ENCODE measurements at places on chromosomes 13 and 19.

GRCh38 chr19:49347835-49348234 is 12.6 kb downstream of the CD37 start:
- DNase-seq, result peak; percentile 43

GRCh38 chr19:38277969-38278680 is 13.8 kb downstream of the SPINT2 start:
- peak; percentile 78 for DNase-seq

DNA sequence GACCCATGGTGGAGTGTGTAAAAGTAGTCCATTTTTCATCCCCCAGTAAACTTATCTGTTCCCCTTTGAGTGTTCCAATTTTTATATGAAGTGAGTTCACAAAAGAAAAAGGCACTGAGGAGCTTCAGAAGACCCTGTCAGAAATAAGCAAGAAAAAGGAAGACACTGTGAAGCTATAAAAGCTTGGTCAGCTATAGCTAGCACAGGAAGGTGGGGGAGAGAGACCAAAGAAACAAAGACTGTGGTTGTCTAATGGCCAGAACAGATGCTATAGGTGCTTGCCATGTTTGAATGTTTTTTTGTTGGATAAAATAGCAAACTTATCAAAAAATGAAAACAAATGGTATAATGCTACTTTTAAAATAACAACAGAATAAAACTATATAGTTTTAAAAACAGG is 46.5 kb downstream of the RCBTB2 start:
- no peak for DNase-seq

- DNase-seq, result no peak
These were observed 6.8 kb upstream of the ERF start for GRCh38 chr19:42261763-42262162.

DNA sequence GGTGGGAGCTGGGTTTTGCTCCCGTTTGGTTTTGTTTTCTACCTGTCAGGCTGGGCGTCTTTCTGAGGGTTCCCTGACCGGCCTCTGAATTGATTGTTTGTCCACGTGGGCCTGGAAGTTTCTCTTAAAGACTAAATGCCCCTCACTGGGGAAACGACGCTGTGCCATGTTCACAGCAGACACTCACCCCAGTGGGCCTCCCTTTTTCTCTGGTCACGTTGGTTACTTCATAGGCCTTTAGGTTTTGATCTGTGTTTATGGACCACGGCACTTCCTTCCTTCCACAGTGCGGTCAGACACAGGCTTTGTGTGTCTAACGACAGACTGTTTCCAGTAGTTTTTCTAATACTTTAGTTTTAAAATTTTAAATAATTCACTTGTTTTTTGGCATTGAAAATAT is 20.1 kb upstream of the NDUFS7 start:
- DNase-seq, result no peak

- peak; percentile 28 for DNase-seq
These were observed 1.6 kb downstream of the JUNB start for GRCh38 chr19:12792853-12793289.

- no peak for DNase-seq
These were observed 515 bp upstream of the ATXN8OS start for GRCh38 chr13:70107125-70107497.

DNA sequence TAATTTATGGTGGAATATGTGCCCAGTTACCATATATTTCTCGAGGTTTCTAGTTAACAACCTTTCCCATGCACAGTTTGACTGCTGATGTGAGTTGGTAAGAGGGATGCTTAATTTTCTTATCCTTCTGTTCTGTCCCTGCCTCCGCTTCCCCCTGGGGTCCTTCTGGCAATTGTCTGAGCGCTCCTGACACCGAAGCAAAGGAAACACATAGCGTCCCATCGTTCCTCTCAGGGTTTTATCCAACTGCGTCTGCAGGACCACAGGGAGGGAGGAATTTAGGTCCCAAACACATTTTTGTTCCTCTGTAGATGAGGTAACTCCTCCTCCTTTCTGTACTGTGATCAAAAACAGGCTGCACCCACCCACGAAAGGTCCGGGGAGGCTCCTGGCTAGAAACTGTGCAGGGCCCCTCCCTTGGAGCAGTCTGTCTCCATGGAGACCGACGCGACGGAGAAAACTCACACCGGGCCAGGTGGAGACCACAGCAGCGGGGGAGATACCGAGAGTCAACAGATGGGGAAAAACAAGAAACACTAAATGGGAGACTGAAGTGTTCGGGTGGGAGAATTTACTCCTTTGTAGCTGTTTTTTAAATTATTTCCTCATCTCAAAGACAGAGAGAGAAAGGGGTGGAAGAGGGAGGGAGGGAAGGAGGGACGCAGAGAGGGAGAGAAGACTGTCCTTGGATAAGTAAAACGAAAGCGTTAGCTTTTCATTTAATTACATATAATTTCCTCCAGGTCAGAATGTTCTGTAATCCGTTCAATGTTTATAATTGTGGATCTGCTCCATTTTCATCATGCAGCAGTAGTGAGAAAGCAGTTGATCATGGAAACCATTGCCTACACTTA is 191.8 kb upstream of the NBEA start:
- DNase-seq, result no peak

- no peak for DNase-seq
These were observed 45.5 kb upstream of the ZNF91 start for GRCh38 chr19:23440791-23441190.

DNA sequence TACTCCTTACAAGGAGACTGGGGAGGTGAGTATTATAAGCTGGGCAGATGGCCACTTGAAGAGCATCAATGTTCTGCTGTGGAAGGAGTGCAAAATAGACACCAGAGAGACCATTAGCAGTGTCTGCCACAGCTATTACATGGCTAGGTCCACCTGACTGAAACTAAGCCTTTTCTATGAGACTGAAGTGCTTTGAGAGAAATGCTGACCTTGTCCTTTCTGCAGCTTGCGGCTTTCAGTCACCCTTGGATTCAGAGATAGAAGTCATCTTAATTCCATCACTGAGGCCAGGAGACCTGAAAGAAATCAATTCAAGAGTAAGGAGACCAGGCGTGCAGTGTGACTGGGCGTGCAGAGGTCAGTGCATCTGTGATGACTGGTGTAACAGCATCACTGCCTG is 1.3 kb upstream of the ZFP28 start:
- no peak for DNase-seq

GRCh38 chr19:37987356-37988332 is 80.6 kb downstream of the SIPA1L3 start:
- DNase-seq, result no peak

DNA sequence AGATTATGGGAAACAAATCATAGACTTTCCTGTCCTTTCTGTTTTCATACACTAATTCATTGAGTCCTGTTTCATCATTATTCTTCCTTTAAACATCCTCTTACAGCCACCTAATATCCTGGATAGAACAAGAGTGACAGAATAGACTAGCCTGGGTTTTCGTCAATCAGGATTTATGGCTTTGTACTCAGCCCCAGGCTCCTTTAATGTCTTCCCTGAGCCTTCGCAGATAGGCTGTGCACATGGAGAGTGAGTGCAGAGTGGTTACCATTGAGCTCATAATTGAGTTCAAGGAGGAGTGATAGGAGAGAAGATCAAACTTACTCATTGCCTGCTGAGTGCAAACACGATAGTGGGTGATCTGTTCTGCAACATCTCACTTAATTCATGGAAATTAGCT is 304.9 kb downstream of the TDRD3 start:
- DNase-seq, result no peak

DNA sequence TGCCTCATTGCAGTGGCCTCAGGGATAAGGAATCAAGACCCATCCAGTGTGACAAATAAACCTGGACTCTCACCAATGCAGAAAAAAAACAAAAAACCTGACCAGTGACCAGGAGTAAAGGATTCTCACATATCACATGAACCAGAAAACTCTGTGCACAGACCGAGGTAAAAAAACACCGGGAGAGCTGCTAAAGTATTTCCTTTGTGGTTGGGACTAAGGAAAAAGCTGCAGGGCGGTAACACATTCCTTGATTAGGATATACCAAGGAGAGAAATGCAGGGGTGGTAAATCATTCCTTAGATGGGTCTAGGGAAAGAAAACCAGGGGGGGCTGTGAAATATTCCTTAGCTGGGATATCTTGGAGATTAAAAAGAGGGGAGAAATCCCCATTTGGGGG is 64.8 kb upstream of the ZNF85 start:
- DNase-seq, result no peak

GRCh38 chr13:20711301-20712044 is 8.0 kb downstream of the IL17D start:
- no peak for DNase-seq

GRCh38 chr13:24764276-24764630 is 284 bp downstream of the RNF17 start:
- DNase-seq, result no peak

- DNase-seq, result no peak
These were observed 241 bp downstream of the ODAD3 start for GRCh38 chr19:11434703-11435056.

DNA sequence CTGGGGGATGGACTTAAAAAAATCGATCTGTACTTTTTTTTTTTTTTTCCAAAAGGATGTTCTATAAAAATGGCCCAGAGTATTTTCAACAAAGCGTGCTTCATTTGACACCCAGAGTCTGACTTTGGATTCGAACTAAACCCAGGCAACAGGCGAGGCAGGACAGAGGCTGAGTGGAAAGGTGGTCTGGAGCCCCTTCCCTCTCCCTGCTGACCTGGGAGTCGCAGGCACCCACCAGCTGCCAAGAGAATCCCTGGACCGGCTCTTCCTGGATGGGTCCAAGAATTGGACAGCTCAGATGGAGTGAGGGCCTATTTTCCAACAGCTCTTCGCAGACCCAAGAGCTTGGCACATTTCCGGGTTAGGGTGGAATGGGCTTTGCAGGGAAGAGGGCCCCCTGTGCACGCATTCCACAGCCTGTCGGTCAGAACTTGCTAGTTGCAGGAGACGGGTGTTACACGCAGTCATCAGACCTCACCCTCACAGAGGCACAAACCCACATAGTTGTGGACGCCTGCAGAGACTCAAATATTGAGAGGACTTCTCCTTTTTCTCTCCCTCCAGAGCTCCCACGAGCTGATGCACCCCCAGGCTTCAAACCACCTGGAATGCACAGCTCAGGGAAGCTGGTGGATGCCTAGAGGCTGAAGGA is 15.2 kb downstream of the KCTD15 start:
- DNase-seq, result no peak

DNA sequence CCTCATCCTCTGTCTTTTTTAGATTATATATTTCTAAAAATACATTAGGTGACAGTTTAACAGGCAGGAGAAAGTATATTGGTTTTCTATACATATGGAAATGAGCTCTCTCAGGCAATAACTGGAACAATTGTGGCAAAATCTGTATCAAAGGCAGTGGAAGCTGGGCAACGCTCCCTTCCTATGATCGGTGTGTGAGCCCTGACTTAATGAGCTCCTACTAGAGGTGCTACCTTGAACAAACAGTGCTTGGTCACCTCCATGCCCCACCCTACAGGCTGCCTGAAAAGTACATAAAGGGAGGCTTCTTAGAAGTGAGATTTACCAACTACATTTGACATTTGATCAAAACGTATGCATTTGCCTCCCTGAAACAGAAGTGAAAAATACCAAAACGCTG is 185.3 kb downstream of the EFNB2 start:
- DNase-seq, result no peak

- DNase-seq, result no peak
These were observed 531.9 kb downstream of the KLF12 start for GRCh38 chr13:73602295-73602694.

DNA sequence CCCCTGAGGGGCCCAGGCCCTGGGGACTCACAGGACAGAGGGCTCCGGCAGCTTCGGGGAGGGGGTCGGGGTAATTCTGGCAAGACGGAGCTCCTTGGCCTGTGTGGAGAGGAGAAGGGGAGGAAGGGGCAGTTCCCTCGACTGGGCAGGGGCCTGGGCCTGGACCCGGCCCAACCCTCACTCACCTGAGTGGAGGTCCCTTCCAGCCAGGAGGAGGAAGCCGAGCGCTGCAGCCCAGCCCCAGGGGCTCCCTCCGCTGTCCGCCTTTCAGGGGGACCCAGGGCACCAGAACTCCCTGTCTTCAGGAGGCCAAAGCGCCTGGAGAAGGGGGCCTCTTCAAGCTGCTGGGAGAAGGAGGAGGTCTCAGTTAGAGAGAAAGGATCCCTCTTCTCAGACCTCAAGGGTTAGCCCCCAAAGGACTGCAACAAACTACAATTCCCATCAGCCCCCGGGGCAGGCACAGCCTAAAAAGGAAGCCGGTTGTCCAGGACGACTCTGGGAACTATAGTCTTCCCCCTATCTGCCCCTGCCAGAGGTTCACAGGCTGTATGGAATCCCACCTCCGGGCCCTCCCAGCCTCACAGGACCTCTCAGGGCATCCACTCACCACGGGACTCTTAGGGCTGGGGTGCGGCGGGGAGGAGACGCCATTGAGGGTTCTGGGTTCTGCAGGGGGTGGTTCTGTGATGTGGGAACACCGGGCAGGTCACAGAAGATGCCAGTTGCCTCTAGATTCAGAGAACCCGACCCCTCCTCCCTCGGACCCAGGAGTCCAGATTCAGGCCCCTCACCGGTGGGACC is 19.8 kb downstream of the EPS8L1 start:
- DNase-seq, result no peak

DNA sequence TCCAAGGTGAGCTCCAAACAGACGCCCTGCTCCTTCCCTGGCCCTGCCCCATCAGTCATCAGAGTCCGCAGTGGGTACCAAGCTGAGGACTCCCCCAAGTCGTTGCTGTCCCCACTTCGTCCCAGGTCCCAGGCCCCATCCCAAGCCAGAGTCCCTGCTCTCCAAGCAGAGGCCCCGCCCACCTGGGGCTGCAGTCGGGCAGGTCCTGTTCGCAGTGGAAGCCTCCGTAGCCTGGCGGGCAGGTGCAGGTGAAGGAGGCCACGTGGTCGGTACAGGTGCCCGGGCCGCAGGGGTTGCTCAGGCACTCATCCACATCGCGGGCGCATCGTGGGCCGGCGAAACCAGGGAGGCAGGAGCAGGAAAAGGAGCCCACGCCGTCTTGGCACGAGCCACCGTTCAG is 19.4 kb downstream of the NOTCH3 start:
- DNase-seq, result no peak

DNA sequence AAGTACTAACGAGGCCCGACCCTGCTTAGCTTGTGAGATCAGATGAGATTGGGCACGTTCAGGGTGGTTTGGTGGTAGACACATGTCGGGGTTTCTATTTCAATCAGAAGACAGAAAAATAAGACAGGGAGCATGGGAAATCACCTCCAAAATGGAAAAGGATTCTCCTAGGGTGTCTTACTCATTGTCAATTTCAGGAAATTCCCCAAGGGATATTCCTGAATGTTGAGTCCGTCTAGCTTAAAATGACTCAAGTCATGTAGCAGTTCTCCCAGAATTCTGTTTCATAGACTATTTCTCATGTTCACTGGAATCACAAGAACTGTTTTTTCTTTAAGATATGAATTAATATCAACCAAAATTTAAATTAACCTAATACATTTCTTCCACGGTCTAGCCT is 380.1 kb downstream of the EFNB2 start:
- DNase-seq, result no peak

DNA sequence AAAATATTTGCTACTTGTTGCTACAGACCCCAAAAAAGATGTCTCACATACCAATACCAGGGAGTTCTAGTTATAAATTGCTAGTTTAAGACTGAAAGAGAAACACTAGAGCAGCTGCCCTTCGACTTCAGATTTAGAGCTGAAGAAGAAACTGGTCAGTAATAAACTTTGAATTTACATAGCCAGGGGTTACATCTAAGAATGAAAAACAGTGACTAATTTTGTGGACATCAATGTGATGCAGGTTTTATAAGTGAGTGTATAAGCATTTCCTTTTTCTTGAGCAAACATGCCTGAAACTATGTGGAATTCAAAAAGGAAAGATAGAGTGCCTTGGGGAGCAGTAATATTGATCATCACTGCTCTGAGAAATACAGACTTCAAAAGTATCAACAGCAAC is 724.9 kb upstream of the MIR17HG start:
- no peak for DNase-seq

GRCh38 chr19:45047188-45047797 is 8.4 kb downstream of the CLASRP start:
- no peak for DNase-seq
